ENCODE measurements at places on chromosomes 1 and 21.

- DNase-seq, result no peak
Measured at GRCh38 chr1:93959413-93959812, 50.2 kb upstream of the GCLM start.

DNA sequence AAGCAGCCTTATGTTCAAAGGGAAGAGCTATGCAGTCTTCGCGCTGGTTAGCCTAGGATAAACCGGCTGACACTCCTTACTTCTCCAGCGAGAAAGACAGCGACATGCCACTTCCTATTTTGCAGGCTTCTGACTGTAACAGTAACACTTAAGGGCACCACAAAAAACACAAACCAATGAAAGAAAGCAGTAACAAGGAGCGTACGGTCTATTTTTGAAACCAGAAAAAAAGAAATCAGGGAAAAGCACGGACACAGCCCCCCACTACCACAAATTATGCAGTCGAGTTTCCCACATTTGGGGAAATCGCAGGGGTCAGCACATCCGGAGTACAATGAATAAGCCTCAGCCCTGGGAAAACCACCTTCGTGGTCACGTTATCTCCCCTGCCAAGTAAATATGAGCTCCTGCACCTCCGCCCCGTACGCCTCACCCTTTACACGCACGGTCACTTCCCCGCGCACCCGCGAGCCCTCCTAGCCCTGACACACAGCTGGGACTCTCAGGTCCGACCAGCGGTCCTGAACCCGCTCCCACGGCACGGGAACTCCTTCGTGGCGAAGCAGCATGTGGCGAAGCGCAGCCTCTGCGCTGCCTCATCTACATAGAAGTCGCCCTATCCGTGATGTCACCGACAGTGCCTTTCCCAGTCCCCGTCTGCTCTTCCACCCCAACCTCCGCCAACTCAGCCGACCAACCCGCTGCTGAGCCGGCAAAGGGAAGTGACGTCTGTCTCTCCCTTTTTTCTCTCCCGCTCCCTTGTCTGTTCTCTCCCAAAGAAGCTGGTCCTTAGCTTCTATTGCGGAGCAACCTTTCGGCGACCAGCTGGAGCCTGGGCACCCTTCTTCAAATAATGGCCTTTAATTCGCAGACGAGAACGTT lies 40.9 kb upstream of the PPIAL4F start:
- DNase-seq, result peak; percentile 73

- no peak for DNase-seq
Measured at GRCh38 chr1:185450060-185450788, 133.2 kb upstream of the IVNS1ABP start.

- DNase-seq, result no peak
Measured at GRCh38 chr21:45833414-45833813, 148.2 kb upstream of the COL6A1 start.

GRCh38 chr1:111990878-111991718 lies 1.6 kb upstream of the KCND3 start:
- no peak for DNase-seq

DNA sequence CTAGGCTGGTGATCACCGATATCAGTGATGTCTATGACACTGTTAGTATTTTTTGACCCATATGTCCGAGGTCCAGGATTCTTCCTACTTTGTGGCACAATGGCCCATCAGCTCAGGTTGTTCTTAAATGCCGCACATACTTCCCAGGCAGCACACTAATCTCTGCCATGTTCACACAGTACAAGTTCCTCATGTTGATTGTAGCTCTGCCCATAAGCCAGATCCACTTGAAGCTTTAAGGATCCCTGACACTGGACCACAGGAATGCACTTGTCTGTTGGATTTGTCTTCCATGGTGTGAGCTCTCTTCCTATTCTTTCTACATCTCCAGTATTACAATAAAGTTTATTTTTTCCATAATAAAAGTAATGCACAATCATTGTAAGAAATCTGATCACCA lies 69.5 kb downstream of the DDX20 start:
- DNase-seq, result no peak

DNA sequence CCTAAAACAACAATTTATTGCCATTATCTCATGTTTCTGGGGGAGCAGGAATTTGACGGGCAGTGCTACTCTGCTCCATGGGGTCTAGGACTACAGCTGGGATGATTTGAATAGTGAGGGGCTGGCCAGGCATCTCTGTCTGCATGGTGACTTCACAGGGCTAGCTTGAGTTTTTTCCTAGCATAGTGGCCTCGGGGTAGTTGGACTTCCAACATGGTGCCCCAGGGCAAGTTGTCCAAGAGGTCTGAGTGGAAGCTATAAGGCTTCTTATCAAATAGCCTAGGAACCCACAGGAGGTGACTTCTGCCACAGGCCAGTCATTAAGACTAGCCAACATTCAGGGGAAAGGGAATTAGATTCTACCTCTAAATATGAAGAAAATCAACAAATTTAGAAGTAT lies 92.0 kb upstream of the WLS start:
- DNase-seq, result no peak

GRCh38 chr1:182595641-182596240 lies 6.7 kb upstream of the RNASEL start:
- peak; percentile 70 for DNase-seq

- peak; percentile 36 for DNase-seq
Measured at GRCh38 chr1:33349081-33349759, 28.3 kb upstream of the A3GALT2 start.

DNA sequence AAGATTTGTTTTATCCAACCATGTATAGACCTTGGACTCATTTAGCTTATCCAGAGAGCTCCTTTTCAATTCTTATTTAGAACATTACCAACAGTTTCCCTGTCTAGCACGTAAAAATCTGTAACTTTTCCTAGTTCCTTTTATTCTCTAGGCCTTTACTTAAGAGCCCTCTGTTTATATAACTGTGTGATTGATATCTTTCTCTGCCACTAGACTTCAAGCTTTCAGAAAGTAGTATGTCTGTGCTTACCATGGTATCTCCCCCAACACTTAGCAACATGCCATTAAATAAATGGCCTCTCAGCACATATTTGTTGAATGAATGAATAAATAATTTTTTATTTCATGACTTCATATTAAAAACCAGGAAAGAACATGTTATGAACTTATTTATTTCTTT lies 209.4 kb downstream of the PTPRC start:
- DNase-seq, result no peak

DNA sequence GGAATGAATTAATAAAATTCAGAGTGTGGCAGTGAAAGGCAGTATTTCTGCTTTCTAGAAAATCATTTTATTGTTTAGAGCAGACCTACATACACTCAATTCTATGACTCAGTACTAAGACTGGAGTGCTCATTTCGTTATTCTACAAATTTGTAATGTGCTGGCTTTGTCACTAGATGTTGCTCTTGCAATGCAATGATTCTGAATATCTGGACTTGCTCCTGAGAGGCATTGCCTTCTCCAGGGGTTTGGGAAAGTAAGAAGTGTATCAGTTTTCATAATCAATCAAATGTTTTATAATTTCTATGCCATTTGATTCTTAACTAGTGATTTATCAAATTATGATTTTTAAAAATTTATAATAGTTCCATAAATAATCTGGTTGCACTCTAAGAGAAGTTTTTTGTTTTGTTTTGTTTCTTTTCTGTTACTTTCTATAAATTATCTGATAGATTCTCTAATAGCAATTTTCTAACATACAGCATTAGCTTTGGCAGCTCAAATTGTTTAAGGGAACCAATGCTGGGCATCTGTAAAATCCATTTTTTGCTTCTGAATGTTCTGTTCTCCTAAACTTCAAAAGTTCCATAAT lies 280.5 kb upstream of the SGIP1 start:
- DNase-seq, result peak; percentile 78

GRCh38 chr1:223189525-223189902 lies 46.5 kb upstream of the TLR5 start:
- no peak for DNase-seq

GRCh38 chr1:30830537-30830936 lies 73.0 kb upstream of the LAPTM5 start:
- no peak for DNase-seq

- no peak for DNase-seq
Measured at GRCh38 chr1:91617285-91617765, 116.7 kb downstream of the CDC7 start.

GRCh38 chr1:156080241-156080862 lies 1.9 kb downstream of the MEX3A start:
- no peak for DNase-seq

DNA sequence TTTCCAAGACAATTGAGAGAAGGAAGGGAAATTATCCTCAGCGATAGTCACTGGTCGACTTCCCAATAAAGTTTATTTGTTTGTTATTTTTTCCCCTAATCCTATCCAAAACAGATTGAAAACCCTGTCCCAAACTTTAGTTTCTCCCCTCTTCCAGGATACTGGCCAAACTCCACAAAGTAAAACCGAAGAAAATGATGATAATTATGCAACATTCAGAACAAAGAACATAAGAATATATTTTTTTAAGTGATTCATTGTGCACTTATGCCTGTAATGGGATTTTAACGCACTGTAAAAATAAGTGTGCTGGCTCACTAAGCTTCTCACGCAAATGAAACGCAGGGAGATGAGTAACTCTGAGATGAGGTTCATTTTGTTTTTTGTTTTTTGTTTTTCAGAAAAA lies 6.0 kb downstream of the GLIS1 start:
- no peak for DNase-seq

- DNase-seq, result no peak
Measured at GRCh38 chr1:109392037-109392787, 5.5 kb downstream of the SORT1 start.

GRCh38 chr21:46077674-46078101 lies 20.2 kb upstream of the COL6A2 start:
- no peak for DNase-seq

- no peak for DNase-seq
Measured at GRCh38 chr1:188154761-188155160, 1326.0 kb downstream of the PLA2G4A start.

DNA sequence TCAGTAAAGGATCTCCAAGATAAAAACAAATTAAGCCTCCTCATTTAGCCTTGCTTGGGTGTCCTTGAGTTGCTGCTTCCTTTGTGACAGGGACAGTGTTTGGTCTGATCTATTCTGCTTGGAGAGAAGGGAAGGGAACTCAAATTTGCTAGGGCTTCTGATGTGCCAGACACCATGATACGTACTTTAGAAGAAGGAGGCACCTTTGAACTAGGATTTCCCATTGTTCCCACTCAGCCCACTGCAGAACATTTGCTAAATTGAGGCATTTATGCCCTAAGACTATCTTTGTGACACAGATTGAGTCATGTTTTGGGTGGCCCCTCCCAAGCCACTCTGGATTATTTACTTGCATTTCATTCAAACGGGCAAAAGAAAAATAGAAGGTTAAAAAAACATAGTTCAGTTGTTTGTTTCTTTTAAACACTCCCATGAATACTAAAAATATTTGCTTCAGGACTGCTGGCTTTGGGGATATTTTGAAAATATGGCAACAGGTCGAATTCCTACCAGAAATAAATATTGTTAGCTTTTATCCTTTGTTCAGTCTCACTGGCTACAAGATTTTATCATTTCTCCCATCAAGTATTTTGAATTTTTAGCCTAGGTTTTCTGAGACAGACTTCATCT lies 81.9 kb upstream of the WLS start:
- DNase-seq, result no peak

- no peak for DNase-seq
Measured at GRCh38 chr1:221468546-221468945, 273.3 kb downstream of the DUSP10 start.

DNA sequence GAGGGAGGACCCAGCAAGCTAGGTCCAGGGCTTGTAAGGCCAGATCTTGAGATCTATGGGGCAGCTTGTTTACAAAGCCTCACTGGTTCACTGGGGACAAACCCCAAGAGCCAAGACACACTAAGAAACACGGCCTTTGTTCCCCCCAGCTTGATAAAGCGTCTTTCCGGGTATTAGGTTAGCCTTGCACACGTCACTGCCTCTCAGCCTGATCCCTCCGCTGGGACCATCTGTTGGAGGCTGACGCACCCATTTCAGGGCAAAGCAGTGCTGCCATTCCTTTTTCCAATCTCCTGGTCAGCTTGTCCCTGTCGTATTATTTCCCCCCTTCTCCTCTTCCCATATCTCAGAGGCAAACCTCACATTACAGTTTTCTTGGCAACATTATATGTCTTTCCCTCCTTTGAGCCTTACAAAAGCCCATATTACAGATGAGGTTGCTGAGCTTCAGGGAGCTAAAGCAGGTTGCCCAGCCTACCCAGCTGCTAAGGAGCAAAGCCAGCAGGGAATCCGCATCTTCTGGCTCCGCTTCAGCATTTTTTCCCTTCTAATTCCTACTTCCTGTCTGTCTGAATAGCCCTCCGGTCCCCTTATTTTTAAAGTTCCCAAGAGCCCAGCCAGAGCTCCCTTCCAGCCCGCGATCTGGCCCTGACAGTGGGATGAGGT lies 4.1 kb downstream of the HEYL start:
- DNase-seq, result no peak

DNA sequence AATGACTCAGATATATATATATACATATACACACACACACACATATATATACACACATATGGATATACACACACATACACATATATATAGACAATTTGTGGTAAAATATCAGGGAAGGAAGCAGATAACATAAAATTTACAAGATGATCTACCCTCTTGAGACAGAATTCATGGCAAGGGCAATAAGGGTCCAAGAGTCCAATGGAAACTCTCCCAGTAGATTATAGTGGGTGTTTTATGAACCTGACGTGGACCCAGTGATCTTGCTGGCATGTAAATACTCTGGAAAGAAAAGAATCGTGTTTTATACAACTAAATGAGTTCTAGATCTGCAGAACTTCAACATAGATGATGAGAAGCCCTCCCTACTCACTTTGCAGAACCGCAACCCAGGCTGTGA lies 49.3 kb downstream of the DENND1B start:
- no peak for DNase-seq

DNA sequence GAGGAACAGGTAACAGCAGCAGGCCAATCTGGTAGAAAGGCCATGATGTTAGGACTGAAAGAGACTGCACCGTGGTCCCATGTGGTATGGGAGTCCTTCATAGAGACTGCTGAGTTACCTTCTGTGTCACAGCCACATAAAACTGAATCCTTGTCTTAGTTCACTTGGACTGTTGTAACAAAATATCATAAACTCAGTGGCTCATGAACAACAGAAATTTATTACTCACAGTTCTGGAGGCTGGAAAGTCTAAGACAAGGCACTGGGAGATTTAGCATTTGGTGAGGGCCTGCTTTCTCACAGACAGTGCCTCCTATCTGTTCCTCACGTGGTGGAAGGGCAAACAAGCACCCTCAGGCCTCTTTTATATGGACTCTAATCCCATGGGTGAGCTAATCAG lies 67.5 kb downstream of the CD2 start:
- no peak for DNase-seq
